Small intestine (tissue), 16 donors: ENCODE measurements at places on chromosomes 4 and X.

DNA sequence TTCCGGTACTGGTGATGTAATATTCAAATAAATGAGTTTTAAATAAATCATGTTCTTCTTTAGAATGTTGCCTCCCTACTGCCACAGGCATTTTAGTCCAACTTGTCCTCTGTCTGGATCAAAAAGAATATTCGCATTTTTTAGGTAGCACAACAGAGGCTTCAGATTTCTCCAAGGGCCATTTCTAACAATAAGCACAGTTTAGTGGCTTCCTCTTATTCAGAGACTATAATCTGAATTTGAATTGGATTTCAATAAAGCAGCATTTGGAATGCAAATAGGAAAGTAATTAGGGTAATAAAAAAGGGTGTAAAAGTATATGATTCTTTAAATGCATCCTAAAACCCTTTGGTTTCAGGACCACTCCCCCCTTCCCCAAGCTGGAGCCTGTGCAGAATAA is 167.9 kb upstream of the GLRA2 start:
- DNase-seq = no peak

DNA sequence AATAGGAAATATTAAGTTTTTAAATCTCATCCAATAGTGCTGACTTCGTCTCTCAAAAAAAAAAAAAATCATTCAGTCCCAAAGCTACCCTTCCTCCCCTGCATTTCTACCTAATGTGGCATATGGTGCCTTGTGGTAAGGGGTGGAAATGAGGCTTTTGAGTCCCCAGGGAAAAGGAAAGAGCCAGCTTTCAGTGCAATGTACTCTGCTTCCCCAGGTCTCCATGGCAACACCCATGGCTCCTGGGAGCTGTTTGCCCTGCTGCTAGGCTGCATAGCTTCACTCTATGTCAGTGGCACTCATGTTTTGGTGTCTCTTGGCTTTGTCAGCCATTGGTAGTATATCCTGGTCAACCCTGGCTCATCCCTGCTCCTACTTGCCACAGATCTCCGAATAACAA is 175.9 kb downstream of the SLC39A8 start:
- DNase-seq = no peak

GRCh38 chrX:129726307-129727111 is 12.3 kb upstream of the XPNPEP2 start:
- peak; percentile 64 for DNase-seq

GRCh38 chr4:52578951-52579350 is 80.2 kb downstream of the USP46 start:
- no peak for DNase-seq

- no peak for DNase-seq
These were observed 1.4 kb downstream of the AFAP1 start for GRCh38 chr4:7938266-7938608.

DNA sequence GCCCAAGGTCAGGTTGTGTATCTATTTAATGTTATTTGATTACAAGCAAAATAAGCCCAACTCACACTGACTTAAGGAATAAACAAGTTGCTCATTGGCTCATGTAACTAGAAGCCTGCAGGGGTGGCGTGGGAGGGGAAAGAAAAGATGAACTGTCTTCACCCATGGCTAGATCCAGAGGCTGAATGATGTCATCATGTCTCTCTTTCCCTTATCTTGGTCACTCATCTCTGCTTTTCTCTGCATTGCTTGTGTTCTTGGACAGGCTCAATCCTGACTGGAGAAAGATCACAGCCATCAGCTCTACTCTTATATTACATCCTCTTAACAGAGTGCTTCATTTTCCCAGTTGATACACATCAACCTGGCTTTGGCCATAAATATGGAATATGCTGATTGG is 290.0 kb upstream of the DIAPH2 start:
- DNase-seq = no peak

GRCh38 chr4:55396308-55397125 is 760 bp downstream of the TMEM165 start:
- peak; percentile 81 for DNase-seq

- DNase-seq = no peak
These were observed 43.7 kb downstream of the CDS1 start for GRCh38 chr4:84626673-84627072.

- no peak for DNase-seq
These were observed 73.1 kb downstream of the GASK1B start for GRCh38 chr4:158099686-158100085.

DNA sequence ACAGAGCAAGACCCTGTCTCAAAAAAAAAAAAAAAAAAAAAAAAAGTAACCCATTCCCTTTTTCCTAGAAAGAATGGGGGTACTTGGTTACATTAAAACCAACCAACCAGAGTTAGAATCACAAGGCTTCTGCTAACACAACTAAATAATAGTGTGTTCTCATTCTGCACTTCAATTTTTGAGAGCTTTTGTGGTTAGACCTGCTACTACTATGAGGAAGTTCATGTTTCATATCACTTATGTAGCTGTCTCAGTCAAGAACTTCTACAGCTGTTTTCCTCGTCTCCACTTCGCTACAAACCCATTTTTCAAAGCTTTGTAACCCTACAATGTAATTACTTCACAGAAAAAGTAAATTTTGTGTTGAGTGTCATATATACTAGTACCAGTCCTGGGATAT is 58.3 kb downstream of the PDHA2 start:
- DNase-seq = no peak

DNA sequence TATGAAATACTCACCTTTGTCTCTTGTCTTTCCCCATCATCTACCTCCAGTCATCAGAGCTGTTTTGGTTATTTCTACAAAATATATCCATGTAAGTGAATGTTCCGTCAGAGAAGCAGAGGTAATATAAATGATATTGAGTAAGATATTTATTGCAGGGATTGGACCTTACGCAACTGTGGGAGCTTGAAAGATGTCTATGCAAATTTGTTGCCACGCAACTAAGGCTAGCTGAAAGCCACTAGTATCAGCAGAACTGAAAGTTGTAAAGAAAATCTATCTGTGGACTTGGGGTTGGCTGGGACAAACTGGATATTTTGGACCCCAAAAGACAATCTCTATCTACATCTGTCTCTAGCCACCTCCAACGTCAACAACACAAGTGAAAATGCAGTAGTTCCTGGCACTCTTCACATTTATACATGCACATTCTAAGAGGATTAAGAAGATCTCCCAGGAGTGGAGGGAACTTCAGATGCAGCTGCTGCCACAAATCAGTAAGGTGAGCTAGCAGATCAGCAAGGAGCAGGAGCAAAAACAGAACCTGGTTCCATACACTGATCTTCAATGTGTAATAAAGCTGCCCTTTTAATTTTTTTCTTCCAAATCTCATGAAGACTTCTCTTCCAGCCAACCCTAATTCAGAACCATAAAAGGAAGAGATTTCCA is 8.5 kb upstream of the CCSER1 start:
- peak; percentile 74 for DNase-seq

GRCh38 chrX:81261576-81261975 is 59.7 kb downstream of the SH3BGRL start:
- DNase-seq = no peak

- no peak for DNase-seq
These were observed 2.3 kb upstream of the IRF2 start for GRCh38 chr4:184476695-184477094.

DNA sequence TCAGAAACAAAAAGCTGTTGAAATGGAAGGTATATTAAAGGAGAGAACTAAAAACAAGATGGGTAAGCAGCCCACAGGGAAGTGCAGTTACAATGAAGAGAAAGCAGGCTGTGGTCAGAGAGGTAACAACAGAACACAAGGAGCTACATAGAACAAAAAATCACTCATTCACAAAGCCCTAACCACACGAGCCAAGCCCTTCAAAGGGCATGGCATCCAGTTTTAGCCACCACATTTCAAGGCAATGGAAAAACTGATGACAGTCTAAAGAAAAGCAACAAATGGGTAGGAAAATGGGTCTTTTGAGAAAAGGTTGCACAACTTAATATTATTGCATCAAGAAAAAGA is 37.5 kb downstream of the KDR start:
- DNase-seq = no peak

DNA sequence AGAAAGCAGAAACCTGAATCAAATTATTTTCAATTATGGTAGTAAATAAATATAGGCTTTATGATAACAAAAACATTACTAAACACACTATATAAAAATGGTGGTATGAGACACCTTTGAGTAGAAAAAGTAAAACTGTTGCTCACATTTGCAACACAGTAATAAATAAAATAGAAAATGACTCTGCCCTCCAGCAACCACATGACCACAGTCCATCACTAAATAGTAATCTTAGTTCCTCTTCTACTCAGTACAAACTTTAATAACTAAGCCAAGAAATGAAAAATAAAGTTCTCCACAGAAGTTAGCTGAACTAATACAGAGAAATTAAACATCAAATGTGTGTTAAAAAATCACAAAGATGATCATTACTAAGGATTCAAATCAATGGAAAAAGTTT is 108.5 kb downstream of the ADGRA3 start:
- no peak for DNase-seq

DNA sequence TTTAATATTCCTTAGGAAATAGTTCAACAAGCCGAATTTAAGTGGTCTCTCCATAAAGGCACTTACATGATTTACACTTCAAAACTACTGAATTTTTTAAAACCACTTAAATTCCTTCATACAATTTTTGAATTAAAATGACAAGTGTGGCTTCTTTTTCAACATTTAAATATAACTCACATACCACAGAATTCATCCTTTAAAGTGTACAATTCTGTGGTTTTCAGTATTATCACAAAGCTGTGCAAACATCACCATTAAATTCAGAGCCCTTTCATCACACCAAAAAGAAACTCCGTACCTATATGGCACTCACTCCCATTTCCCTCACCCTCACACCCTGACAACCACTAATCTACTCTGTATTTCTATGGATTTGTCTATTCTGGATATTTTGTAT is 200.9 kb upstream of the MAB21L2 start:
- no peak for DNase-seq
